ENCODE measurements at places on chromosomes 3 and 15.

DNA sequence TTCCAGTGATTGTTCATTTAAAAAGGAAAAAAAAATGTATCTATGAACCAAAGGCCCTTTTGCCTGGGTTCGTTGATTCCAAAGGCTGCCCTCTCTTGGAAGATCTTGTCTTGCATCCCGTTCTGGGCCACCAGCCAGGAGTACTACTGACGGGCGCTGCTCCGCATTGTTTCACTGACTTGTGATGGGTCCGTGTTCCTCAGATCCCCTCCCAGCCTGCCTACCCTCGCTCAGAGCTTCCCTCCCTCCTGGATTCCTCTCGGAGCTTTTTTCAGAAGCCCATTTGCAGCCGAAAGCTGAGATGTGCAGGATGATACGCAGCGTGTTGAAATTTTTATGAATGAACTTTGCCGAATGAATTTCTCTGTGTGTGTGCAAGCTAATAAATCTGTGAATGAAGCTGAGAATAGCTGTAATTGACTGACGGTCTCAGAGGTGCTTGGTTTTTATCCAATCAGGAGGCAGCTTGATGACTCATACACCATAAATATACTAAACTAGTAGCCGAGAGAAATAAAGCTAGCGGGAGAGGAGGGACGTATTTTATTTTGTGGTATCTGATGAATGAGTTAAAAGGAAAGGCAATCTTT, at the start of gene SHC4:
TSS of gene SHC4 (minus strand) at position 396 of the 590 bp plus-strand sequence. CDS start 904 bp downstream, outside the sequence.
- DNase-seq, result peak; percentile 85

DNA sequence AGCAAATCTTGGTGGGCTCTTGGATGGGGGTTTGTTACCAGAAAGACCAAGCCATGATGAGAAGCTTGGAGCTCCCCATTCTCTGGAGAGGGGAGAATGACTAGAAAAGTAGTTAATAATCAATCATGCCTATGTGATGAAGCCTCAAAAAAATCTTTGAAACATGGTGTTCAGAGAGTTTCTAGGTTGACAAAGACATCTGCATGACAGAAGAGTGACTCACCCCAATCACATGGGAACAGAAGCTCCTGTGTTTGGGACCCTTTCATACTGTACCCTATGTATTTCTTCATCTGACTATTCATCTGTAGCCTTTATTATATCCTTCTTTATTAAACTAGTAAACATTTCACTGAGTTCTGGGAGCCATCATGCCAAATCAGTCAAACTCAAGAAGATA, 87.4 kb downstream of the BCHE start:
- no peak for DNase-seq

- no peak for DNase-seq
These were observed 288.8 kb downstream of the ZBTB20 start for GRCh38 chr3:114858329-114858728.

GRCh38 chr3:7166460-7166859, 305.5 kb downstream of the GRM7 start:
- DNase-seq, result peak; percentile 47

DNA sequence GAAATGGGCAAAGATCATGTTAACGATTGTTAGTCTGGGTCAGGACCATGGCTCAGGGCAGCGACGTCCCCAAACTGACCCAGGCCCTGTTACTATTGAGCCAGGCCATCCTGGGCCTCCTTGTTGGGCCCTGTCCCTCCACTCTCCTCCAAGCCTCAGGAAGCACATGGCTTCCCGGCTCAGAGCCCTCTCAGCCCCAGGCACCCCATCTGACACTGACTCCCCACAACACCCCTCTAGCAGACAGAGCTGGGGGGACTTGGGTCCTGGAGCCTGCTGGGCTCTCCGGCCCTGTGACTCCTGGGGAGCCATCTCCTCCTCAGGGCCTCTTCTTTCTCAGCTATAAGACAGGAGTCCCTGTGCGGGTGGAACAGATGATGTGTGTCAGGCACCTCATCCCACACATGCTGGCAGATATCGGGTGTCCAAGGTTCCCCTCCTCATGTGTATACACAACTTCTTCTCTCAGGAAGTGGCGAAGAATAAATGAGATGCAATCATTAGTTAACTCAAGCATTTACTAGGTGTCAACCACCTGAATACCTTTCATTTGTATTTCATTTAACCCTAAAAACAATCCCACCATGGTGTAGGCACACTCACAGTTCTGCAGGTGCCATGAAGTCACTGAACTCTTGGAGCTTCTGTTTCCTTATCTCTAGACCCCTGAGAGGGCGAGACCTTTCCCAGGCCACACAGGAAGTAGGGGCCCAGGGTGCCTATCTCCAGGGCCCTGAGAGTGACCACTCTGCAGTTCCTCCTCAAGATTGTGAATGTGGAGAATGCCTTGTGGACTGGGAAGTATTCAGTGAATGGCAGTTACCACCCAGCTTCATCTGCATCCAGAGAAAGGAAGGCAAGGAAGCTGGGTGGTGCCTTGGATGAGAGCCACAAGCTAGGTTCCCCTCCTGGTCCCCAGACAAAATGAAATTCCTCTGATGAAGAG, 282.5 kb upstream of the TLE3 start:
- no peak for DNase-seq

GRCh38 chr3:33146791-33147445, 33.1 kb downstream of the CRTAP start:
- no peak for DNase-seq

DNA sequence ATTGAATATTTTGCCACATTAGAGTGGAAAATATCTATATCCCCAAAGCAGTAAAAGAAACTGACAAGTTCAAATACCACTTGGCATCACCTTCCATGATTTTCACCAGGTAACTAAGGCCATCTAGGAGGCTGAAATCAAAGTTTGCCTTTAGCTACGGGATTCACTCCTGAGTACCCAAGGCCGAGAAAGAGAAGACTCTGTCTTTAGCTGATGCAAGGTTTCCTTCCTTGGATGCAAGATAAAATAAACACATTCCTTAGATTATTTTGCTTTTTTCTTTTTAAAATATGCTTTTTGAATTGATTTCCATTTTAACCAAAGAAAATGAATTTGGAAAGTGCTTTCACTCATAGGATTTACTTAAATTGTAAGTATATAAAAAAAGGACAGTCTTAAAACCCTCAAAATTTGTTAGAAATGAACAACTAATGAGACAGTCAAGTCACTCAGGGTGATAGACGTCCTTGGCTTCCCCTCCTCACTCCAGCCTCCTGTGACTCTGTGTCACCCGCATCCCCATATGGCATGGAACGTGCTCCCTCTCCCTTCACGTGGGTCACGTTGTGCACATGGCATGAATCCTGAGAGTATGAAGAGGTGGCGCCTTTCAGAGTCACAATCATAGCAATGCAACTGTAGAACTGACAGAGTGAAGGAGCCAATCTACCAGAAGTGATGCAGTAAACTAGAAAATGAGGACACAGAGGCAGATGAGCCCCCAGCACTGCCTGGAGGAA, 148.4 kb downstream of the RTP4 start:
- no peak for DNase-seq

DNA sequence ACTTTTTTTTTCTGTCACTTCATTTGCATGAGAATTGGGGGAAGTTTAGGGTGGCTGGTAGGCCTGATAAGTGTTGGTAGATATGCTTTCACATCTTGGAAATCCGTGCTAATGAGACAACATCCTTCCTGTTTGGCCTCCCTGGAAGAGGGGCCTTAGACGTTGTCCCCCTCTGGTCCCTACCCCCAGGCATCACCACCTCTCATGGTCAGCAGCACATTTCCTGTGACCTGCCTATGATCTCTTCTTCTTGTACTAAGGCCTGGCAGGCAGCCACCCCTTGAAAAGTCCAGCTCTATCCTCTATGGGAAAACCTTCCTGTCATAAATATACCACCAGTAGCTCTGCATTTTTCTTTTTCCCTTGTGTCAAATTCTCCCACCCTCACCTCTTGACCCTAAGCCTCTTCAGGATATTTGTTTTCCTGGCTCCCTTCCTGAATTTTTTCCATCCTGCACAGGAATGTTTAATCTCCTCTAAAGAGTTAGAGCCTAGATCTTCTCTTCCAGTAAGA, 107.8 kb downstream of the SNRK start:
- no peak for DNase-seq

DNA sequence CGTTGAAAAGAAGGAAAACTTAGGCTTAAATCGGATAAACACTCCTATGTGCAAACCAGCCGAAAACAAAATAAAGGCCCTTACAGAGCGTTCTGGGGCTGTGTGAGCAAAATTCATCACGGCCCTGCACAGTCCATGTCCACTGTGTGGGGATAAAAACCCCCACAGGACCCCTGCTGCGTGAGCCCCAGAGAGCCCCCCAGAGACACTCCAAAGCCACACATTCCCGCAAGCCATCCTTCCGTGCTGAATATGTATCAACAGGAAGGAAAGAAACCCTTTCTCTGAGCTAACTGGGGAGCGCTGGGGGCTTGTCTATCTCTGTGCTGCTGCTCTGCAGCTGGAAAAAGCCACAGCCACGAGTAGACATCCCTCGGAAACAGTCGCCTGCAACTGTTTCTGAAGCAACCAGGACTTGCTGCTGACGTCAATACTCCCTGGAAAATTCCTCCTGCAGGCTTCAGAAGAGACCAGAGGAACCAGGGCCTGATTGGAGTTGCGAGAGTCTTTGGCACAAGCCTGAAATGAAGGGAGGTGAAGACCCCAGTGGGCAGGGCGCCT, 72.7 kb downstream of the NUP210 start:
- DNase-seq, result no peak

DNA sequence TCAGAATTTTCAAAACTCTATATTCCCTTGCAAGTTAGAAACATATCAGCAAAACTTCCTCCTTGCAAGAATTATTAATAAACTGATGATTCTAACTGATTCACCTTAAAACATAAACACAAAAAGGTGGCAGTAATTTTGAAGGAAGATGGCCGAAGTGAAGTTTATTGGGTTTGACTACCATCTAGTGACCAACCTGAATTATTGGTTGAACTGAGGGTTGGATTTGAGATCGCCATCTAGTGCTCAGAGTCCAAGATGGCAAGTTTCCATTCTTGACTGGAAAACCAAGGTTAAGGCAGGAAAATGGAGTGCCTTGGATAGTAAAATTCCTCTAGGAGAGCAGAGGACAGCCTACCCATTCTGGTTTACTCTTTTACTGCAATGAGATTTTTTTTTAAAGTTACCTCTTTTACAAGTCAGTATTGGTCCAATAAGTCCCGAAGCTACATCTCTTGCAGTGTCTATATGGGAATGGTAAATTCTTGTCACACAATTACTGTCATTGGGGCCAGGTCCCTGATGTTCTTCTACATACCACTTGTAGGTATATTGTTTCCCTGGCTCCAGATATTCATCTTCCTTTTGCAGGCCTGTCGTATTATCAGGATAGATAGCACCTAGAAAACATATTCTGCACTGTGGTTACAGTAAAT, 51.6 kb upstream of the CP start:
- DNase-seq, result peak; percentile 67

DNA sequence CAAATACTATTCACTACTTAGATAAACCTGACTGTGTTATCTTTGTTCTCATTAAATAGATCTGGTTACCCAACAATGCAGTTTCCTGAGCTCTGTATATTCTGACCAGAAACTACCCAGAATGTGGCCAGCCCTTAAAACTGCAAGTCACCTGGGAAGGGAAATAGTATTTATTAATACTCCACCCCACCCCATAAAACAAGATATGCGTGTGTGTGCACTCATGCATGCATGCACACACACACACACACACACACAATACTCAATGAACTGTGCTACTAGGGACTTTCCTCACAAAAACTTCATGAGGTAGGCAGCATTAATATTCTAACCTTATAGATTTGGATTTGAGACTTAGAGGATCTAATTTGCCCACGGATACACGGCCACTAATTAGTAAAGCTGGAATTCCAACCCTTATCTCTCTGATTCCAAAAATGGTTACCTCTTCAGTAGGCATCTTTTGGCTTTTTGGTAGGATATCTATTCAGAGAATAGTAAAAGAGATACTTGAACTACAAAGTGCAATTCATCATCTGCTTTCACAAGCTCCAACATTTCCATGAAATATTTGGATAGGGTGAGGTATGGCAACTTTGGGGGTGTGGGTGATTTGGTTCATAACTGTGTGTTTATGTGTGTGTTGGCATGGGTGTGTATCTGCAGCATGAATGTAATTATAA, 197.0 kb upstream of the CFAP20DC start:
- DNase-seq, result no peak

GRCh38 chr3:129607391-129608068, 1.1 kb upstream of the PLXND1 start:
- no peak for DNase-seq

DNA sequence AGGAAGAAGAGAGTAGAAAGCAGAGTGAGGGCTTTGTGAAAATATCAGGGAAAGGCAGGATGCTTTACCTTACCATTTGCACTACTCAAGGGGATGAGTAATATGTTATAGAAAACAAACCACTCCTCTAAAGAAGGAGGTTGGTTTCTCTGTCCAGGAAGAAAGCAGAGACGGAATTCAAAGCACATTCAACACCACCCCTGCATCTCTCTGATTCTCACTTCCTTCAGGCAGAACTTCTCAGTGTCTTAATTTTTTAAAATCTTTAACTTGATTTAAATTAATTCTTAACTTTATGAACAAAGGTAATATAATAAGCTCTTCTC, 82.4 kb downstream of the NR2F2 start:
- no peak for DNase-seq

DNA sequence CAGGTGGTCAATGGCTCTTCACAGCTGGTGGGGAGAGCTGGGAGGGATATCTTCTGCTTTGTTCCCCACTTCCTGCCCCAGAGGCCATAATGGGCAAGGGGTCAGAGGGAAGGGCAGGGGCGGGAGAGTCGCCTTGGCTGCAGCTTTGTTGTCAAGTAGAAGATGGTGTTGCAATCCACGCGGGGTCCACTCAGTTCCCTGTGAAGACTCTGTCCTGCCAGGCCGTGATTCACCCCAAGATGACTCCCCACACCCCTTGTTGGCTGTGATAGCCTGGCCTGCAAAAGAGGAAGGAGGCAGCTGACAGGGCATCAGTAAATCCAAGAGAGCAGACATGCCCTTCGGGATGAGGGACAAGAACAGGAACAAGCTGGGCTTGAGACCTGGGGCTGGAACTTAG, 6.9 kb downstream of the GALNT15 start:
- no peak for DNase-seq

- DNase-seq, result no peak
These were observed 28.4 kb downstream of the OXSM start for GRCh38 chr3:25818335-25818734.

DNA sequence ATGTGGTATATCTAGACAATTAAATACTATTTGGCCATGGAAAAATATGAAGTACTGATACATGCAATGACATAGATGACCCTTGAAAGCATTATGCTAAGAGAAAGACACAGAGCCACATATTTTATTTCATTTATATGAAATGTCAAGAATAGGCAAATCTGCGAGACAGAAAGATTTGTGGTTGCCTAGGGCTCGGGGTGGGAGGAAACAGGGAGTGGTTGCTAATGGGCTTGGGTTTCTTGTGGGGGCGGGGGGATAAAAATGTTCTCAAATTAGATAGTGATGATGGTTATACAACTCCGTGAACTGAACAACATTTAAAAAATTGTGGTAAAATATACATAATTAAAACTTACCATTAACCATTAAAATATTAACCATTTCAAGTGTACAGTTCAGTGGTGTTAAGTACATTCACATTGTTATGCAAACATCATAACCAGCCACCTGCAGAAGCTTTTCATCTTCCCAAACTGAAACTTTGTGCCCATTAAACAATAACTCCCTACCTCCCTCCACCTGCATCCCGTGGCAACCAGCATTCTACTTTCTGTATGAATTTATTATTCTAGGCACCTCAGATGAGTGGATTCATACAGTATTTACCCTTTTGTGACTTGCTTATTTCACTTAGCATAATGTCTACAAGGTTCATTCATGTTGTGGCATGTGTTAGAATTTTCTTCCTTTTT, 24.3 kb upstream of the ANP32A start:
- no peak for DNase-seq

GRCh38 chr3:149459491-149460059, 14.9 kb upstream of the TM4SF4 start:
- DNase-seq, result no peak

All from right forelimb (tissue), 1 donor.